ENCODE measurements at places on chromosomes 1 and 21.

DNA sequence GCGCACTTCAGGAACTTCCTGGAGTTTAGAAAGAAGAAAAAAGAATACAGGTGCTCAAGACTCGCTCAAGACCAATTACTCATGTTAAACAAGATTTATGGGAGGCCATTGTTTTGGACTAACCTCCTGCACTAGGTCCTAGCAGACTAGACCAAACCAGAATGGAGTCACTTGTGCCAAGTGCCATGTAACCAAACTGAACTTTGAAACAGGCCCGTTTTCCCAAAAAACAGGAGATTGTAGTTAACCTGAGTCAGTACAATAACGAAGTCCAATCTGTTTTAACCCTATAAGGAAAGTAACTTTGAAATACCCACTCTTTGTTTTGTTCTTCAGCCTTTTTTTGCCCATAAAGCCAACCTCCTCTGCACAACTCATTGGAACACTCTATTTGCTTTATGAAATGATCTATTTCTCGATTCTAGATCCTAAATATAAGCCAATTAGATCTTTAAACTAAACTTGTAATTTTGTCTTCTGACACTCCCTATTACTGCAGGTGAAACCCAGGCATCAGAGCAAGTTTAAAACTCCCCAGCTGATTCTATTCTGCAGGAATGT, 695 bp upstream of the NTPCR start:
- DNase-seq, result no peak

- DNase-seq, result no peak
Measured at GRCh38 chr1:46535063-46535462, 16.4 kb downstream of the KNCN start.

GRCh38 chr1:226761322-226761721, 22.2 kb upstream of the ITPKB start:
- DNase-seq, result no peak

- no peak for DNase-seq
Measured at GRCh38 chr1:239443361-239443760, 57.0 kb downstream of the CHRM3 start.

DNA sequence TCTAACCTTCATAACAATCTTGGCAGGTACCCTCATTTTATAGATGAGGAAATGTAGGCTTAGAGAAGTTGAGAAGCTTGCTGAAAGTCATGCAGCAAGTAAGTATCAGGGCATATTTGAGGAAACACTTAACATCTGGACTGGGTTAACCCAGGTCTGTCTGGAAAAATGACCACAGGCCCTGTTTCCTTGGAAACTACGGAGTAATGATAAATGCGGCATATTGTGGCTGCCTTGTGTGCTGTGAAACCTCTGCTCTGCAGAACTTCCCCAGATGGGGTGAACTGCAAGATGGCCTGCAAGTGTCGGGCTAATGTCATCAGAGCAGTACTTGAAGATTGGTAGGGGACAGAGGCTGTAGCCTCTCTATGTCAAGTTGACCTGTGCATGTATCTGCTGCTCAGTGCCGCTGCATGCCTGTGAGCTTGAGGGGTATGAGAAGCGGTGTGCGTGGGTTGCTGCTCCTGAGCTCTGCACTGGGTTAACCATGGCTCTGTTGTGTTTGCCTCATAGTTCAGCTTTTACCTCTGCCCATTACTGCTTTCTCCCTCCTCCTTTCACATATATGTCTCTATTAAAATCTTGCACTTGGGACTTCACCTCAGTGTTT, 83.1 kb downstream of the WDR3 start:
- DNase-seq, result no peak

GRCh38 chr1:99538618-99538956, 107.3 kb upstream of the PALMD start:
- DNase-seq, result no peak

GRCh38 chr1:99439433-99440075, 175.3 kb downstream of the PLPPR4 start:
- no peak for DNase-seq

- DNase-seq, result no peak
Measured at GRCh38 chr1:230737622-230738262, 9.4 kb upstream of the CAPN9 start.

DNA sequence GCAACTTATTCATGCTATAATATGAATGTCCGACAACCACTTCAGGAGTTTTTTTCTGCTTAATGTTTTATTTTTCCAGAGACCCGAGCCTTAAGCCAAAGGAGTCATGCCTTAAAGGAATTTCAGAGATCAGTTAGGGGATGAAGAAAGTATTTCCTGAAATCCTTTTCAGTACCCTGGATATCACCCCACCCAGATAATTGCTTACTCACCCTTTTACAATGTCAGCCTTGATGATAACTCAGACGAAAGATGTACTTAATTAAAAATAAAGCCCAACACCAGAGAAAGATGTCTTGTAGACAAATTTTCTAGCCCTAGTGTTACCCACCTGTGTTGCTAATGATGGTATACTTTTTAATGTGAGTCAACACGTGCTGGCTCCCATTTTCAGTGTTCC, 124.1 kb downstream of the XCL2 start:
- no peak for DNase-seq

DNA sequence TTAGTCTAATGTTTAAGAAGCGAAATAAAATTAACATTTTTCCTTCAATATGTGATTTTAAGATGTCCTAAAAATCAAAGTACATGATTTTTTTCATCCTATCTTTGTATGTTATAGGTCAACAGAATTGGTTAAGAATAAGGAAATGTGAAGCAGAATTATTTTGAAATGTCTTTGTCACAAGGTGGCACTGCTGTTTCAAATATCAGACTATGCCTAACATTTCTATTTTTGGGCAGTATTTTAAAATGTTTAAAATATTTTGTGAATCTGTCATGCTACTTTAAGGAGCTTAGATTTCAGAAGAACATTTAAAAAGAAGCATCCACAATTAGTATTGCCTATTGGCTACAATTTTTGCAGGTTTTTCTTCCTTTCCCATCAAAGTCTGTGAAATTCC, 38.7 kb downstream of the AMY1C start:
- no peak for DNase-seq

DNA sequence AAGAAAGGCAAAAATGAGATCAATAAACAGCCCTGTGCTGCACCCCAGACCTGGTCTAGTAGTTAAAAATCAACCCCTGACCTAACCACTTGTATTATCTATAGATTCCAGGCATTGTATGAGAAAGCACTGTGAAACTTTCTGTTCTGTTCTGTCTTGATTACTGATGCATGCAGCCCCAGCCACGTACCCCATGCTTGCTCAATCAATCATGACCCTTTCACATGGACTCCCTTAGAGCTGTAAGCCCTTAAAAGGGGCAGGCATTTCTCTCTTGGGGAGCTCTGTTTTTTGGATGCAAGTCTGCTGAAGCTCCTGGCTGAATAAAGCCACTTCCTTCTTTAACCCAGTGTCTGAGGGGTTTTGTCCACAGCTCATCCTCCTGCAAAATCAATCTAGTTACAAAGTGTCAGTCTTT, 24.2 kb upstream of the CD34 start:
- DNase-seq, result no peak

GRCh38 chr1:246573491-246573890, 7.2 kb downstream of the CNST start:
- no peak for DNase-seq

GRCh38 chr1:178724376-178724727, 692 bp upstream of the RALGPS2 start:
- DNase-seq, result no peak

- DNase-seq, result no peak
Measured at GRCh38 chr1:219281831-219282230, 108.2 kb downstream of the LYPLAL1 start.

DNA sequence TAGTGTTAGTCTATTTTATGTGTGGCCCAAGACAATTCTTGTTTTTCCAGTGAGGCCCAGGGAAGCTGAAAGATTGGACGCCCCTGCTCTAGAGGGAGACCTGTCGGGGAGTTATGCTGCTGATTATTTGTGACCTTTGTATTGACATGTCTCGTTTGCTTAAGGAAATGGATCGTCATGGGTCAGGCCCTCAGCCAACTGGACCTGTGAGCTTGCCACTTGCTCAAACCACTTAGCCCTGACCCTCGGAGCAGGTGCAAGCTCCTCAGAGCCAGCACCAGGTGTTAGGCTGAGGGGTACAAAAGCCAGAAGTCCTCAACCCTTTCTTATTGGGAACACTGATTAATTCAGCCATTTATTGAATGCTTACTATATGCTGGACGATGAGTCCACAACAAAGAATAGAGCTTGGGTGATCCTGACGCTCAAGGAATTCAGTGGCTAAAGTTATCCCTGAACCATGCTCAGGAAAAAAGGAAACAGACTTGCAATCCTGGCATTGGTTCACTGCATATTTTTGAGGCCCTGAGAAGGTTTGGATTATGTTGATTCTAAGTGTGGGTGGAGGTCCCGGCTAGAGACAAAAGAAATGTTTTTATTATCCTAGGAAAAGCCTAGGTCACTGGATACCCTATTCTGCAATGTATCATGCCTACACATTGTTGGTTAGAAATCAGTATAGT, 19.0 kb downstream of the TGFB2 start:
- DNase-seq, result no peak

- no peak for DNase-seq
Measured at GRCh38 chr1:46550751-46551231, 656 bp downstream of the KNCN start.

GRCh38 chr1:218809625-218810024, 364.1 kb upstream of the LYPLAL1 start:
- no peak for DNase-seq

- no peak for DNase-seq
Measured at GRCh38 chr1:116302281-116302680, 70.8 kb upstream of the ATP1A1 start.

DNA sequence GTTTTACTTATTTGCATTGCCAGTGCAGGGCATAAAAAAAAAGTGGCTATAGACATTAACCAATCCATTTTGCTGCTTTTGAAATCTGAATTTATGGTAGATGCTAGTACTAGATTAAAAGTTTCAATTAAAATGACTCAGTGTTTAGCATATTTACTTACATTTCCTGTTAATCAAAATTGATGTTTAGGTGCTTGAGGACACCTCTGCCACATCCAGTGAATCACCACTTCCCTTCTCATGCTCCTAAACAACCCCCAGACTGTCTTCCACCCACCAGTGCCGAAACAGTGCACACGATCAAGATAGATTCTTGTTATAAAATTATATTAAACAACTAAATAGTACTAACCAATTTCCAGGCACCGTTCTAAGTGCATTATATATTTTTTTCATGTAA, 32.7 kb downstream of the HSD17B7 start:
- DNase-seq, result no peak

DNA sequence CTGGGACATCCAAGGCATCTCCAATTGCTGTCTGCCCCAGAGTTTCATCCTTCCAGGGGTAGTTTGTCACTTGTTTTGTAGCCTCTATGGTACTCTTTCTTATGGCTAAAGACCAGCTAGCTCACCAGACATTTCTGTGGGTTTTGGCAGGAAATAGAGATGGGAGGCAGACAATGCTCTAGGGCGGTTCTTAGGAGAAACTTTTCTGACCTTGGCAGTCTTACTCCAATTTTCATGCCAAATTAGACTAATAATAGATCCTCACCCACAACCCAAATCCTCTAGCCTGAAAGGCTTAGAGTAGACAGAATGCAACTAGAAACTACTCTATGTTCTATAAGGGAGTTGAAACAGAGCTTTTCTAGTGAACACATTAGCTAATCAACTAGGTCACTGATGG, 69.8 kb downstream of the LRIG2 start:
- no peak for DNase-seq

DNA sequence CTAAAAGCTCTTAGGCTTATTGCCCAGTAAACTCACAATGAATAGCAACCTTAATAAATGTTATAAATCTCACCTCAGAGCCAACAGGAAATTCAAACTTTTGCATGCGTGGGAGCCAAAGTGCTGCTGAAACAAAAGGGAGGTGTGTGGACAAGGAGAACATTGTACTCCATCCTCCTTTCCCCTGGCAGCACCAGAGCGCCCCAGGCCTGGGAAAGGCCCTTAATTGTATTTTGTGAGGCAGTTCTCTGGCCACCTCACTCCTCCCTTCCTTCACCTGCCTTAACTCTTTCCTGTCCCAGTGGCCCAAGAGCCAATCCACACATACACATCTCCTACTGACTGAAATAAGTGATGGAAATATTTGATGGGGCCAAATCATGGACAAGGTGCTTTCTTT, 648.5 kb downstream of the LMO4 start:
- no peak for DNase-seq

DNA sequence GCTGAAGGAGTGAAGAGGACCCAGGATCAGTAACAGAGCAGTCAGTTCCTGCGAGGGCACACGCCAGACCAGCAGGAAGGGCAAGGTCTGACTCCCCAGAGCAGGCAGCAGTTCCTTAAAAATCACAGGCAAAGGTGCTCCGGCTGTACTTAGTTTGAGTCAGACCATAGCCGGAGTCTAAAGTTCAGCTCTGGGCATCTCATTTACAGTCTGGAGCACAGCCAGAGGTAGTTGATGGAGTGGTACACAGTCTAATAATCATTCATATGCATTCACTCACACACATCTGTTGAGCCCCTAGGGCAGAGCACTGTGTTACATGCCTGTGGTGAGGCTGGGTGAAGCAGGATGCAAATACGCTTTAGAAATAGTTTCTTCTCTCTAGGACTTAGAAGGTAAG, 7.3 kb upstream of the AMIGO1 start:
- no peak for DNase-seq

GRCh38 chr21:22363504-22363903, 1365.3 kb downstream of the NCAM2 start:
- DNase-seq, result no peak

- no peak for DNase-seq
Measured at GRCh38 chr1:26913389-26913753, 404 bp downstream of the NR0B2 start.

DNA sequence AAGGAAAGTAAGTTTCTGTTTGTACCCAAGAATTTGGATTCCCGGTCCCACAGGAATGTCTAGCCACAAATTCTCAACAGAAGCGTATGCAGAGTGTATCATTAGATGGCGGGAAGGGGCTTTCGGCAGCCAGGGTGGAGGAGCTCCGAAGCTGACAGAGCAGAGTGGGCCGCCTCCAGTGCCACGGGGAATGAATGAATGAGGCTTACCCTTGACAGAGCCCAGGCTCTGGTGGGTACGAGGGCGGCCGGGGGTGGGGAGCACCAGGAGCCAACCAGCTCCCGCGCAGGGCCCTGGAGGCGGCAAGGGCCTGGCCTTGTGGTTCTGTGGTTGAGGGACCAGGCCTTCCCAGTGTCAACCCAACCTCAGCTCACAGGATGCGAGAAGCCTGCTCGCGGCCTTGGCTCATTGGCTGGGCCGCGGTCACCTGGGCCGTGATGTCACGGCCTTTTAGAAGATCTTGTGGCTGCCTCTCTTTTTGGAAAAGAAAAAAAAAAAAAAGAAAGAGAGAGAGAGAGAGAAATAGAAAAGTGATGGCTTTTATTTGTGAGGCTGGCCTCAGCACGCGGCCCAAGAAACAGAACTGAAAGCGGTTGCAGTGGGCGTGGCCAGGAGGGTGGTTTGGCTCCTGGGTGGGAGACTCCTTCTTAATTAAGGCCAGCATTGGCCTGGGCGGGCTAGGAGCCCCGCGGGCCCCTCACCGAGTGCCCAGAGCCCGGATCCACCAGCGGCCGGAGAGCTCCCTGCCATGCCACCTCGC, 34.9 kb upstream of the RUNX3 start:
- peak; percentile 72 for DNase-seq

DNA sequence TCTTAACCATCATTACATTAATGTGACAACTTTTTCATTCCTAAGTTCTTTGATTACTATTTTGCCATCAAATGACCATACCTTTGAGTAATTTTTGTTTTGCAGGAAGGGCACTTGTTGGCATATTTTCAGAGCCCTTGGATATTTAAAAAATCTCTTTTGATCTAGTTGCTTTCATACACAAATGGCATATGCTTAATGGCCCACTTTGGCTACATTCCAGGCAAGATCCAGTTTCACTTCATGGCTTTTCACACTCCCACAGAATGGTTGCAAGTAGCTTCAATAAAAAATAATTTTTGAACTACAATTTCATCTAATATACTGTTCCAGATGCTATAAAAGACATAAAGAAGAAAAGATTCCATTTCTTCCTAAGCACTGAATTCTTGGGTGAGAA, 18.1 kb downstream of the ADAM30 start:
- DNase-seq, result no peak
